ENCODE measurements at places on chromosomes 3 and 15. TPM values are rescaled to one million over a fixed set of nuclear protein-coding genes. Genes with fewer than 3 reads are reported as not detected.

DNA sequence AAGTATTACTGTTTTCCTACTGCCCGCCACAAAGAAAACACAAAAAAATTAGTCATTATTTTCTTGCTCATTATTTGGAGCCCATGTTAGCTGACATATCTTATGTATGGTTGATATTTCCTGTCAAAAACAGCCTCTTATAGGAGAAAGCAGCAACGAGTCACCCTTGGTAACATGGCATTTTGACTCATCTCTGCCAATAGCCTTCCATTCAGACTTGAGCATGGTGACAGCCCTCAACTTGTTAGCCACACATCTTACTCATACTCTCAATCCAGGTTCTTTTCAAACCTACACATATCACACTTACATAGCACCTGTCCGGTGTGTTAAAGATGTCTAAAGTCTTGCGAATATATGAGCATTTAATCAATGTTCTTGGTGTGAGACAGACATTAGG, 109.4 kb upstream of the SAMMSON start:
- DNase-seq, result no peak

- no peak for DNase-seq
Measured at GRCh38 chr3:143478115-143478693, 358.6 kb downstream of the CHST2 start.

GRCh38 chr3:47424434-47425382, 43.9 kb downstream of the PTPN23 start:
- DNase-seq, result no peak

DNA sequence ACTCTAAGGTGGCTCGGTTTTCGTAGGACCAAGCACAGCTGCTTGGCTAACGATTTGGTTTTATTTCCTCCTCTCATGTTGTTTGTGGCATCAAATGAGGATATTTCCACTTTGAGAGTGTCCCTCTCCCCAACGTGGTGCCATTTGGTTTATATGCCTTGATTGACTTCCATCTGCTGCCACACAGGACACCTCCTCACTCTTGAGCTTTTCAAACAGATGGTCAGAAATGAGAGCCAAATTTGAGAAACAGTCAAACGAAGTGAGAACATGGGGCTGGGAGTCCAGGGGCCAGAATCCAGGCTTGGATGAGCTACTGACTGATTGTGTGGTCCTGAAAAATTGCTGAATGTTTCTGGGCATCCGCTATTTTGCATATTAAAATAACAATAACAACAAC, 43.5 kb downstream of the CEMIP start:
- DNase-seq, result no peak

- DNase-seq, result no peak
Measured at GRCh38 chr3:168493412-168494205, 397.9 kb upstream of the GOLIM4 start.

Gene FOXB1
- total RNA-seq, result 9.6 TPM

DNA sequence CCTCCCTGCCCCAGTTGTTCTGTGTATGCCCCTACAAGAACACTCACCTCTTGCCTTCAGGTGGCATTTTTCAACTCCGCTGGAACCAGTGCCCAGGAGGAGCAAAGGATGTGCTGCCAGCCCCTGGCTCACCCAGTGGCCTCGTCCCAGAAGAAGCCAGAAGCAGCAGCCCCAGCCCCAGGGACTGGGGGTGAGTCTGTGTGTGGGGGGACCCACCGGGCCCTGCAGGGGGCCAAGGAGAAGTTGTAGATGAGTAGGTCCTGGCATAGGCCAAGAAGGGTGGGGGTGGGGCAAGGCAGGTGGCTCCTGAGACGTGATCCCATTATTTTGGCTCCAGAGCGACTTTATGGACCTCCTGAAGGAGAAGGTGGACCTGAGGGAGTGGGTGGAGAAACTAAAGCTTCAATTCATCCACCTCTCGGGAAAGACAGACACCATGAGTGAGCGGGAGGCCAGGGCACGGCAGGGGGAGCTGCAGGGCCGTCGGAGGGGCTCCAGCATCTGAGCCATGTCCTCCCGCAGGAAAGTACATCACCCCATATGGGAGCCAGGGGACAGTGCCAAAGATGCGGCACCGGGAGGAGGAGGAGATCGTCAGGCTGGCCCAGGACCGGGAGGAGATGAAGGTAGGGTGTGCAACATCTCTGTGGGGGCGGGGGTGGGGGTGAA, 29.3 kb downstream of the NGRN start:
- DNase-seq, result no peak

DNA sequence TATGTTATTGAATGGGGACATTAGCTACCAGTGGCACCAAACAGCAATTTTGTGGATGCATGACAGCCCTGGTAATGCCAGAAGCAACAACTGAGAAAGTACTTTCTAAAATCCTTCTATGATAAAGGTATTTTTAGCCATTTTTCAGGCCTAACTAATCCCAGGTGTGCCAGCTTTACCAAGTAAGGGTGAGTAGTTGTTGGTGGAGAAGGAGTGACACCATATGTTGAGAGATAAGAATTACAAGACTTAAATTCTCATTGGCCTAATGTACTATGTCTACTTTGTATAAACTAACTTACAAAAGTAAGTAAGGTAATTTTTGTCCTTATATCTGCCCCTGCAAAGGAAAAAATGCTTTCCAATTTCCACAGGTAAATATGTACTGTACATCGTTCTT, 4.1 kb upstream of the COX17 start:
- peak; percentile 25 for DNase-seq

DNA sequence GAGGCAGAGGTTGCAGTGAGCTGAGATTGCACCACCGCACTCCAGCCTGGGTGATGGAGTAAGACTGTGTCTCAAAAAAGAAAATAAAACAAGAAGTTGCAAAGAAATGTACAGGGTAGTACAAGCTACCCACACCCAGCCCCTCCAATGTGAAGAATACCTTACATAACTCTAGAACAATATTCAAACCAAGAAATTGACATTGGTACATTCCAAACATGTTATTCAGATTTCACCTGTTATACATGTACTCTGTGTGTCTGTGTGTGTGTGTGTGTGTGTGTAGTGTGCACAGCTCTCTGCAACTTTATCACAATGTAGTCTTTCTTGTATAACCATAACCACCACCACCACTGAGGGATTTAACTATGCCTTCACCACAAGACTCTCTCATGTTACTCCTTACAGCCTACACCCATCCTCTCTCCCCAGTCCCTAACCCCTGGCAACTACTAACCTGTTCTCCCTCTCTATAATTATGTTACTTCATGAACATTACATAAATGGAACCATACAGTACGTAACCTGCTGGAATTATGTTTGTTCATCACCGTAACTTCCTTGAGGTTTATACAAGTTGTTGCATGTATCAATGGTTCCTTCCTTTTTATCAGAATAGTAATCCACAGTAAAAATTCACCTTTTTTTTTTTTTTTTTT, 16.2 kb upstream of the TJP1 start:
- no peak for DNase-seq

- no peak for DNase-seq
Measured at GRCh38 chr3:97991293-97991682, 19.1 kb upstream of the RIOX2 start.

DNA sequence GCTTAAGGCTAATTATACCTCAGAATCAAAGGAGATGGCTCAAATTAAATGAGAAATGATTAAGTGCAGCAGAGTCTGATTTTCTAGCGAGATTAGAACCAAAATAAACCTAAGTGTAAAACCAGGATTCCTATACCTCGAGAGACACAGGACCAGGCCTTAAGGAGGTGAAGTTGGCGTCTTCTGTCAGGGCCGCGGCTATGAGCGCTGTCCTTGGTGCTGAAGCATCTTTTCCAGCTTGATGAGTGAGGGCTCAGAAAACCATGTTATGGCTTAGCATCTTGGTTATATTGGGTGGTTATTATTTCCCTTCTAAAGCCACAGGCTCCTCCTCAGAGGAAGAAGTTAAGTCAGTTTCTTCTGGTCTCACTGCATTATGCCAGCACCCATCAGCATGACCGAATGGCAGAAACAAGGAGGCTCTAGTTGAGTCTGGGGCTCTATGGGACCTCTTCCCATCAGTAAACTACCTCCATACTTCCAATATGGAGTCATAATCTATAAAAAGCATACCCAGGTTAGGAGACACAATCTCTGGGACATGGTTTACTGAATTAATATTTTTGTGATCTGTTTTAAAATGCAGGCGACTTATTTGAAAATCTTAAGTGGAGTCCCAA, 120.1 kb upstream of the NMNAT3 start:
- peak; percentile 76 for DNase-seq

Gene WDR93
- total RNA-seq, result 0.51 TPM

GRCh38 chr15:43211224-43211735, 9.5 kb downstream of the EPB42 start:
- no peak for DNase-seq

Gene XCR1
- total RNA-seq, result not detected

- DNase-seq, result peak; percentile 22
Measured at GRCh38 chr3:55988905-55989304, 479.4 kb downstream of the ERC2 start.

Gene SLC27A2
- 2.1 TPM for total RNA-seq

Gene PROK2
- 2.0 TPM for total RNA-seq

DNA sequence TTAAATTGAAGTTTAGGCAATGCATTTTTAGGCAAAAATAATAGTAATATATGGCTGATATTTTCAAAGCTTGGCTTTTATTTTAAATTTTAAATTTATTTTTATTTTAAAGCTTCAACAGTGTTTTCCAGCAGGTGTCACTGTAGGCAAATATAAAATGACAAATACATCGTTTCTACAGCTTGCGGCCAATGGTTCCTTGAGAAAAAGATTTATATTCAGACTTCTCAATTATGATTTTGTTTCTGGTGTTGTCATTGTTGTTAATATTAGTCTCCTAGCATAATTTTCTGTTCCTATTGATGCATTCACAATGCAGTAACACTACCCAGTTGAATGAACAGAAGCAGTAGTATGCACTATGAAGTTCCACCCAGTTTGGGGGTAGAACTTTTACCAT, 220.7 kb upstream of the DNAJC19 start:
- DNase-seq, result peak; percentile 44

DNA sequence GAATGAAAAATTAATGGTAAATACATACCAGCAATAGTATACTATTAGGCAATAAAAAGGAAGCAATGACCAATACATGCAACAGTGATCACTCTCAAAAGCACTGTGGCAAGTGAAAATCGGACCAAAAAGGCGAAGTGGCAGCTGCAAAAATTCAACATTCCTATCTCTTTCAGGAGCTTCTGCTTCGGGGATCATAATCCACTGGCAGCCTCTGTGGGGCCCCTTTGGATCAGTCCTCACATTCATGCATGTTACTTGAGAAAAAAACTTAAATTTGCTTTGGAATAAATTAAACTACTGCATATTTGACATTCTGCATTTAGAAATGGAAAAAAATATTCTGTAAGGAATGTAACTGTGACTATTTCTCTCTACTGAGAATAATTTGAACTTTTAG, 425.6 kb downstream of the NR2F2 start:
- no peak for DNase-seq

Gene FOXL2NB
- total RNA-seq, result 0.09 TPM

GRCh38 chr3:167497903-167498302, 24.1 kb upstream of the SERPINI2 start:
- DNase-seq, result no peak

DNA sequence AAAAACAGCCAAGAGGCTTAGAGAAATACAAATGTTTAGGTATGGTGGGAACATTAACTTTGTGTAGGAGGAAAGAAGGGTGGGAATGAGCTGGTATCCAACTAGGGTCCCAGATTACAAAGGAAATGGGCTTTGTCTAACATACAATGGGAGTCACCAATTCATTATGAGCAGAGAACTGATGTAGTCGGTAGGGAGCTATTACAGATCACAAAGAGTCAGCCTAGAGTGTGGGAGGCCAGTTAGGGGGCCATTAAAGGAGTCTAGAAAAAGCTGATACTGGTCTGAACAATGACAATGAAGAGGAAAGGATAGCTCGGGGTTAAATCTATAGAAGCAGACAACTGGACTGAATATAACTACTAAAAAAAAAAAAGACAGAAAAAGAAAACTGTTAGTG, 15.5 kb downstream of the ANO10 start:
- peak; percentile 75 for DNase-seq

DNA sequence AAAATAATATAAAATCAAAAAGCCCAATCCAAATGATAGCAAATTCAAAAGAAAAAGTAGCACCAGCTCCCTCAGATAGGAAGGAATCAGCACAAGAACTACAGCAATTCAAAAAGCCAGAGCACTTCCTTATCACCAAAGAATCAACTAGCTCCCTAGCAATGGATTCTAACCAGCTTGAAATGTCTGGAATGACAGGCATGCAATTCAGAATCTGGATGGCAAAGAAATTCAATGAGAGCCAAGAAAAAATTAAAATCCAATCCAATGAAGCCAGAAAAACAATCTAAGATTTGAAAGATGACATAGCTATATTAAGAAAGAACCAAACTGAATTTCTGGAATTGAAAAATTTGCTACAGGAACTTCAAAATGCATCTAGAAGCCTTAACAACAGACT, 1334.4 kb upstream of the ALCAM start:
- DNase-seq, result no peak

GRCh38 chr3:127406309-127407025, 118.6 kb upstream of the PRR20G start:
- DNase-seq, result no peak

- no peak for DNase-seq
Measured at GRCh38 chr3:107633327-107634098, 110.8 kb downstream of the BBX start.

Gene KCNAB1
- 0.15 TPM for total RNA-seq

Gene SEMA5B
- 10.1 TPM for total RNA-seq

GRCh38 chr3:125031544-125031943, 24.3 kb downstream of the HEG1 start:
- no peak for DNase-seq

Gene TRIM59
- 120 TPM for total RNA-seq

Gene PRICKLE2
- 10.7 TPM for total RNA-seq

DNA sequence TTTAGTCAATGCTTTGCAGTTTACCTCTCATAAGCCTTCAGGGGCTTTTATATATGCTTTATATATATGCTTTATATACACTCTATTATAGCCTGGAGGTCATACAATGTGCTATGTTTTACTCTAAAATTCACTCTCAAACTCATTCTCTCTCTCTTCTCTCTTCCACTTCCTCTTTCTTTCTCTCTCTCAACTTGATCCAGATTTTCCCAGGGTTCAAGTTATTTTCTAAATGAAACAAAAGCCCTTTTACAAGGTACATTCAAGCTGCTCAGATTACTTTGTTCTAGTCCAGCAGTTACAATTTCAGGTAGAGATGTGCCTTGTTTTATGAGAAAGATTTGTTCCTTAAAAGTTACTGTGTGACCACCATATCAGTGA, 79.6 kb upstream of the ACP3 start:
- no peak for DNase-seq

GRCh38 chr3:188817935-188818269, 353.9 kb upstream of the TPRG1 start:
- no peak for DNase-seq

GRCh38 chr3:73114711-73115110, 53.3 kb downstream of the EBLN2 start:
- no peak for DNase-seq

Data from neural progenitor cell (in vitro differentiated cells).